Non-pigmented ciliary epithelial cell (primary cell): ENCODE measurements at places on chromosomes 2 and 18.

GRCh38 chr18:70462078-70462439 is 173.2 kb downstream of the SOCS6 start:
- no peak for DNase-seq

DNA sequence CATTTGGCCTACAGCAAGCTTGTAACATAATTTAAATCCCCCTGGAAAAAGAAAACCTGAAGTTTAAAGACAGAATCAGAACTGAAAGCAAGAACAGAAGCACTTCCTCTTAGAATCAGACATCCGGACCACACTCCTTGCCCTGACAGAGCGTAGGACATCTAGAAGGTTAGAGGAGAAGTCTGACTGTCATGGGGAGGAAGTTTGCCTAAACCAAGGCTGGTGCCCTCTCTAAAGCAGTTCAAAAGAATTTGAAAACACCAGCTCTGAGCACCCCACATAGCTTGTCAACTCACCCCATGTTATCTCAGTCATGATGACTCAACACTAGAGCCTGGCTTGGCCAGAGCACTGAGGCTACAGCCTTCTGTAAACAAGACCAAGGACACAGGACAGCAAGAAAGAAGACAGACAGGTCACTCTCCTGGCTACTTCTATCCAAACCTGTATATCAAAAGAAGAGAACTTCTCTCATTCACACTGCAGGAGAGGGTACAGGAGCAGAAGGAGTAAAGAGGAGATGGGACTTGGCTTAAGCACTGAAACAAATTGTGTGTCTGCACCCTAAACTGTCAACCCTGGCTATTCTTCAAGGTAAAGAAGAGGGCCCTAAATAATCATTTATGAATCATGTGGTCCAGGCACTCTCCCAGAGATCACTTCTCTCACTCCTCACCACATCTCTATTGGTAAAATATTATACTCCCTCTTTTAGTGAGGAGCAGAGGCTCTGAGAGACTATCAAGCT is 198.6 kb downstream of the MEMO1 start:
- DNase-seq, result no peak

DNA sequence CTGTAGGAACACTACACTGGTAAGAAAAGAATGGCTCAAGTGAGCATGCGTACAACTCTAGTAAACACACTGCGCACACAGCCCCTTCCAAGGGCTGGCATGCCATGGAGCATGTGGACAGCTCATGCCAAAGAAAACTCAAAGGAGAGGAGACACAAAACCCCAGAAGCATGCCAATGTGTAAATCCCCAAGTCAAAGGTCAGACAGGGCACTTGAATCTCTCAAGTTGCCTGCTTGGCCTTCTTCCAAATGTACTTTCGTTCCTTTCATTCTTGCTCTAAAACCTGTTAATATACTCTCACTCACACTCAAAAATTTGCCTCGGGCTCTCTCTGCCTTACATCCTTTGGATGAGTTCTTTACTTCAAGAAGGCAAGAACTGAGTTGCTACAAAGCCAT is 365.3 kb downstream of the NBAS start:
- no peak for DNase-seq

DNA sequence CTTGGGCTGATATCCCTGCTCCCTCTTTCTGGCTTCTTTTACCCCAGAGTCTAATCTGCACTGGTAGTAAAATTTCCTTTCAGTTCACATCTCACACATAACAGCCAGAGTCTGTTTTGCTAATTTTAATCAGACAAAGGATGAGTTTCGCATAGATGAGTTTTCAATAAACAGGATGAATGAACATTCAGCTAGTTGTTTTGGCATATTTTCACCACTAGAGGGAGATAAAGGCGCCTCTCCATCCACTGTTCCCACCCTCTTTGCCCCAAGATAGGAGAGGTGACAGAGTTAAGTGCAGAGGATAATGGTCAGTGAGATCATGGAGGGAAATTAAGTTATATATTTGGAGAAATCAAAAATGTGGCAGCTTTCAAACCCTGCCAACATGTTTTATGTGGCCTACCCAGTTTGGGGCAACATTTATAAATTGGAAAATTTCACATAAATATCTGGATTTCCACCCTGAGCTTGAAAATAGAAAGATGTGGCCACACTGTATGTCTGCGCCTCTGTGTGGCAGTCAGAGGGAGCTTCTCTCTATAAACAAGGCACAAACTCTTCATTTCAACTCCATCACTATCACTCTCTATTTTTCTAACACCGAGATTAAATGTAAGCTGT is 48.5 kb upstream of the DTNA start:
- DNase-seq, result no peak

- DNase-seq, result no peak
These were observed 336.0 kb upstream of the TNP1 start for GRCh38 chr2:217195658-217196446.

- no peak for DNase-seq
These were observed 96.3 kb downstream of the PRPF40A start for GRCh38 chr2:152620985-152621384.

DNA sequence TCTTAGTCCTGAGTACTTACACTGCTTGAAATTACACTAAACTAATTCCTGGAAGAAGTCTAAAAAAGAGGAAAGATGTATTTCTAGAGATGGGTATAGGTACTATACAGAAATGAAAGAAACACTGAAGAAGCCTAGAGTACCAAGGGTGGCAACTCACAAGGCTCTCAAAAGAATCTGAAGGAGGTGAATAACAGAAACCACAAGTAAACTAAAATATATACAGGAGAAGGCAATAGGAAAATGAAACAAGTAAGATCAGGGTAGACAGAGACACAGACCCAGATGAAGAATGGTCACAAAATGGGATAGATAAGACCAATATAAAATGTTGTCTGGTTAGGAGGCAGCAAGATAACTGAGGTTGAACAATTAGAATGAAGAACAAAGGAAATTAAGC is 59.9 kb downstream of the USP37 start:
- DNase-seq, result no peak
